ENCODE measurements at places on chromosomes 11 and 22.

GRCh38 chr11:88348870-88349269 is 11.3 kb upstream of the CTSC start:
- ATAC-seq: no peak

DNA sequence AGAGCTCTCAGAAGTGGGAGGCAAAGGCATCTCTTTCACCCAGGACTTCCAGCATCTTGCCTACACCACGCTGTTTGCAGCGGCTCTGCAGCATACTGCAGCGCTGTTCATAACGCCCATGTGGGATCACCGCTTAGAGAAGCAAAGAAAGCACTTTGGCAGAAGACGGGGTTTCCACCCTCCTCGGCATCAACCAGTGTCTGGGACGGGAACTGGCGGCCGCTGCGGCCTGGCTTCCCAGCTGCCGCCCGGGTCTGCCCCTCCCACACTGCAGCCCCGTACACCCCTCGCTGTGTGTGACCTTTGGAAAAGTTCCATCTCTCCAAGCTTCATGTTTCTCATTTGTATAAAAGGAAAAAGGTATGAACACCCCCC is 545 bp upstream of the TIRAP start:
- peak; percentile 40 for ATAC-seq

DNA sequence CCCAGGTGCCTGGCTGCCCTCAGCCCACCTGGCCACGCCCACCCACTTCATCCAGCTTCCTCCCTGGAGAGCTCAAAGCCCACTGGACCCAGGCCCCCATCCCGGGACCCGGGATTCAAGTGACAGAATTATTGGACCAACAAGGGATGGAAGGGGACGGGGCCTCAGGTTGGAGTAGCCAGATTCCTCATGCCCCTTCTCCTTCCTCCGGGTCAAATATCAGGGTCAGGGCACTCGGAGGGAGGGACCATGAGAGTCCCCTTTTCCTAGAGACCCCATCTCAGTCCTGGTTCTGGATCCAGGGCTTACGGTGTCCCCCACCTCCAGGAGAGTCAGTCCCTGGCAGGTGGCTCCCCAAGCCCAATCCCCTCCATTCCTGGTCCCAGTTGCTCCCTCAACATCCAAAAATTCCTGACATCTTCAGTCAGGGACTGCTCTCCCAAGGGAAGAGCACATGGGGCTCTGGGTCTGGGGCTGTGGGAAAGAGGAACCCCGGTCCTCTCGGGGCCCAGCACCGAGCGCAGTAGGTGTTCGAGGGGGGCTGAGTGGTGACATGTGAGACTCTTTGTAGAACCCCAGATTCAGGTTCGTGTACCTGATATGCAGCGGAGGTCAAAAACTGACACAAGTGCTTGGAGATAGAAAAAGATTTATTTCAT is 37.7 kb downstream of the IGLL5 start:
- no peak for ATAC-seq

- ATAC-seq: no peak
Measured at GRCh38 chr11:5846701-5847100, 5.0 kb upstream of the OR52E6 start.

GRCh38 chr11:74011360-74012073 is 2.6 kb upstream of the UCP3 start:
- ATAC-seq: peak; percentile 17

DNA sequence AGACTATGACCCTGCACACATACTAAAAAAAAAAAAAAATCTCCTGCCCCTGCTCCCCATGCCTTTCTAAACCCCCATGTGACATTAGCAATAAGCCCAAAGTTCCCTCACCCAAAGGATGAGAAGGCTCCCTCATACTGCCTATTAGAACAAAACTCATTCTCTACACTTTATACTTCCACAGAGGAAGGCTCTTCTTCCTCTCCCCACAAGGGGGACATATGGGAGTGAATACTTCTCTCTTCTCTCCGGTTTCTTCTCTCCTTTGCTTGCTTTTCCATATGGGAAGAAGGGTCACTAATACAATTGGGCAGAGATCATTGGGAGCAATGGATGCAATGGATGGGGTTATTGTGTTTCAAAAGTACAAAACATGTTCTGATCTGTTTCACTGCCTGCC is 3.3 kb downstream of the OR52L1 start:
- no peak for ATAC-seq
